SK-MEL-5 (cell line): ENCODE measurements at places on chromosomes 1 and 21. TPM values are rescaled to one million over a fixed set of nuclear protein-coding genes. Genes with fewer than 3 reads are reported as not detected.

OR2T2 gene
- not detected in 2 replicates for total RNA-seq

TRNP1 gene
- 29.1 and 29.5 TPM in 2 replicates for total RNA-seq

PEA15 gene
- 51.9 and 59.8 TPM in 2 replicates for total RNA-seq

GUCA2A gene
- total RNA-seq, result not detected in 2 replicates

SPRR2F gene
- 0.18 and 0.51 TPM in 2 replicates for total RNA-seq

TSPEAR gene
- not detected in 2 replicates for total RNA-seq

RGS18 gene
- total RNA-seq, result not detected in 2 replicates

TSPAN2 gene
- not detected in 2 replicates for total RNA-seq

- no peak for DNase-seq
Observed at GRCh38 chr1:196181594-196181878, 426.7 kb downstream of the KCNT2 start.

DNA sequence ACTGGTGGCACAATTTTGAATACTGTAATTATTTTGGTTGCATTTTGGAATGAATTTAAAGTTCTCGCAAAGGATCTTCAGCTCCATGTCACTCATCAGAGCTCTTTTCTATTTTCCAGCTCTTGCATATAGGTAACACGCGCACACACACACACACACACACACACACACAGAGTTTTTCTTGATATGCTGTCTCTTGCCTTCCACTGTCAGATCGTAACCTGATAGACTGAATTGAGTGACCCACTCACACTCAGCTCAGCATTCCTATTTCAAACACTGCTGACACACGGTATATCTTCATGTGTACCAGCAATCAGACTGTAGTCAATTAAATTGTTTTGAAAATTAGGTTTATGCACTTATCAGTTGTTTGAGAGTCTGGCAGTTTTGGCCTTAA lies 214.1 kb downstream of the PBX1 start:
- no peak for DNase-seq

- DNase-seq, result no peak
Observed at GRCh38 chr1:154730986-154731489, 123.1 kb upstream of the ADAR start.

DNA sequence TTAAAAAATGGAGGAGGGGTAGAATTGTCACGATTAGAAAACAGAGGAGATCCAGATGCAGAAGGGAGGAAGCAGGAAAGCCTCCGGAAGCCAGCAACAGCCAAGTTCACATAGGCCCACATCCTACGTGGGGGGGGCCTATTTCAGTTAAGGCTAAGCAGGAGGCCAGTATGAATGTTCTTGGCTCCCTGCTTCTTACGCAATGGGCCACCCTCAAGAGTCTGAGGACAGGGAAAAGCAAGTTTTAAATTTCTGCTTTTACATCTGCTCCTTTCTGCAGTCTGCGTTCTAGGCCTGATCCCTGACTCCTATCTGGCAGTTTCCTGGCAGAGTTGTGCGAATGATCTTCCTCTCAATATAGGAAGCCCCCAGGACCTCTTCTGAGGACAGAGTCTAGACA lies 30.6 kb downstream of the RABIF start:
- no peak for DNase-seq

- no peak for DNase-seq
Observed at GRCh38 chr1:25804964-25805862, 5.2 kb downstream of the SELENON start.

GRCh38 chr1:151613282-151613780 lies 1.5 kb downstream of the SNX27 start:
- no peak for DNase-seq

GRCh38 chr21:33993286-33994231 lies 78.0 kb upstream of the ATP5PO start:
- DNase-seq, result no peak

- no peak for DNase-seq
Observed at GRCh38 chr1:33615546-33615945, 143.1 kb downstream of the ZSCAN20 start.

DNA sequence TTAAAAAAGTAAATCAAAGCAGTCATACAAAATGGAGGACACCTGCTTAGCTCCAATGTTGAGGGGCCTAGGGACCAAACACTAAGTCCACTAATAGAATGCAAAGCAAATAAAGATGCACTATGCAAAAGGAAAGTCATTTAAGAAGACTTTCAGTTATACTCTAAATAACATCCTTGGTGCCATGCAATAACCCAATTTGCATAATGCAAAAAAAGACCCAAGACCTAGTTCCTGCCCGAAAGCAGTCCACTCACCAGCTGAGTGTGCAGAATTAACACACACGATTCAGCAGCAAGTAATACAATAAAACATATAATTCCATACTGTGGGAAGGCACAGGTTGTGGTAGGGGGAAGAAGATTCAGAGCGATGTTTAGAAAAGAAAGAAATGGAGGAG lies 101.8 kb downstream of the TGFBR3 start:
- DNase-seq, result no peak

- no peak for DNase-seq
Observed at GRCh38 chr1:56065729-56066128, 513.6 kb downstream of the PLPP3 start.

DNA sequence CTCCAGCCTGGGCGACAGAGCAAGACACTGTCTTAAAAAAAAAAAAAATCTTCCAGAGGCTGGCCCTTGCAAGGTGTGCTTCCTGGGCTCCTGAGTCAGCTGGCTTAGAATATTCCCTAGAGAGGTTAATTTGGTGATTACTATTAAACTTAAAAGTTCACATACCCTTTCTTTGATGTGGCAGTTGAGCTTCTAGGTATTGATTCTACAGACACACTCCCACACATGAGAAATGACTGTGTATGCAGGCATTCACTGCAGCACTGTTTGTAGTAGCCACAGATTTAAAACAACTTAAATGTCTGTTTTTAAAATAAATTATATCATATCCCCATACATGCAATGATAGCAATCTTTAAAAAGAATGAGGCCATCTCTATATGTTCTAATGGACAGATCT lies 93.4 kb downstream of the GDAP2 start:
- no peak for DNase-seq

DNA sequence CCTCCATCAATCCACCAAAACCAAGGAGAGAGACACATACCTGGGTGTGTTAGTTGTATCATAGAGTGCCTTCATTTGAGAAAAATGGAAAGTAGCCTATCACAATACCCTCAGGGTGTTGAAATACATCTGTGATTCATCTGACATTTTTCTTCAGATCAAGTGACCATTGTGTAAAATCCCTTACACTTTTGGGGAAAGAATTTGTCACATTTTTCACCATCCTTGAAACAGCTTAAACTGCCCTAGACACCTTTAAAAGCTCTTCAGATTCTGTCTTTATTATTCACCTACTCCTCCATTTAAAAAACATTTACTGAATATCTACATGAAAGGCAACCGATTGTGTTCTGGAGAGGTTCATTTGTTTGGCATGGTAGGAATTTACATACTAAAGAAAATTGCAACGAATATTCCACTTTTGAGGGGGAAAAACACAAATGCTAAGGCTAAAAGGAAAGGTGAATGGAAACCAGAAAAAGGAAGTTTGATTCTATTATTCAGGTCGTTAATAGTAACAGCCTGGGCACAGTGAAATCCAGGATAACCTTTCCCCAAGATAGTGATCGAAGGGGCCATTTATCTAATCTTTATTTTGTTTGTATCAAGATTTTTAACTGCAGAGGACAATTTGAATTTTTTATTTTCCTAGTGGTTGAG lies 70.4 kb upstream of the SAMSN1 start:
- DNase-seq, result no peak

DNA sequence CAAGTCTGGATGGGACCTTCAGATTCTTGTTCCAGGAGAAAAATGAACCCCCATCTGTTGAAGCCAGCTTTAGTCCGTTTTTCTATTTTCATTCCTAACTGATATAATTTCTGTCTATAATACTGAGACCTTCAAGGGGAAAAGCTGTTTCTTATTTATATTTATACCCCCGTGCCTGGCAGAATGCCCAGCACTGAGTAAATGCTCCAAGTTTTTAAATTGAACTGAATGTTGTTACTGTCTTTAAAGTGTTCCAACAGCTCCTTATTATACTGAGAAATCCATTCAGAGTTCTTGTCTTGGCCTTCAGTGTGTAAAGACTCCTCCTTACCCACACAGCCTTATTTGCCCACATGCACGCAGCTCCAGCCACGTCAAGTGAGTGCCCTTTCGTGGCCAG lies 178.6 kb upstream of the HMGB4 start:
- DNase-seq, result no peak

DNA sequence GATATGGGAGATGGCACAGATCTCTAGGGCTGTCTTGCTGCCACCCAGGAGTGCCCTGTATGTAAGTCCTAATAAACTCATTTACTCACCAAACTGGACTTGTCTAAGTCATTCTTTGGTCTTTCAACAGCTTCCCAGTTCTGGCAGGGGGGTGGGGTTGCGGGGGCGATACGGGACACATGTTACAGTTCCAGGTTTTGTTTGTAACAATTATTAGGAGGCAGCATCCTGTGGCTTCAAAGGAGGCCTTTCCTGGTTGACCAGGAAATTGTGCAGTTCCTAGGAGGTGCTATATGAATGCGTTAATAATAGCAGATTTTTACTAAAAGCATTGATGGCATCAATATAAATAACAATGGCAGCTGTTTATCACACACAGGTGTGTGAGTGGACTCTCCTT lies 42.7 kb upstream of the TRIM45 start:
- DNase-seq, result no peak

GRCh38 chr1:171081763-171082201 lies 8.9 kb upstream of the FMO3 start:
- DNase-seq, result no peak

- peak; percentile 95 for DNase-seq
Observed at GRCh38 chr1:207007352-207008033, 25.1 kb downstream of the C1orf116 start.

DNA sequence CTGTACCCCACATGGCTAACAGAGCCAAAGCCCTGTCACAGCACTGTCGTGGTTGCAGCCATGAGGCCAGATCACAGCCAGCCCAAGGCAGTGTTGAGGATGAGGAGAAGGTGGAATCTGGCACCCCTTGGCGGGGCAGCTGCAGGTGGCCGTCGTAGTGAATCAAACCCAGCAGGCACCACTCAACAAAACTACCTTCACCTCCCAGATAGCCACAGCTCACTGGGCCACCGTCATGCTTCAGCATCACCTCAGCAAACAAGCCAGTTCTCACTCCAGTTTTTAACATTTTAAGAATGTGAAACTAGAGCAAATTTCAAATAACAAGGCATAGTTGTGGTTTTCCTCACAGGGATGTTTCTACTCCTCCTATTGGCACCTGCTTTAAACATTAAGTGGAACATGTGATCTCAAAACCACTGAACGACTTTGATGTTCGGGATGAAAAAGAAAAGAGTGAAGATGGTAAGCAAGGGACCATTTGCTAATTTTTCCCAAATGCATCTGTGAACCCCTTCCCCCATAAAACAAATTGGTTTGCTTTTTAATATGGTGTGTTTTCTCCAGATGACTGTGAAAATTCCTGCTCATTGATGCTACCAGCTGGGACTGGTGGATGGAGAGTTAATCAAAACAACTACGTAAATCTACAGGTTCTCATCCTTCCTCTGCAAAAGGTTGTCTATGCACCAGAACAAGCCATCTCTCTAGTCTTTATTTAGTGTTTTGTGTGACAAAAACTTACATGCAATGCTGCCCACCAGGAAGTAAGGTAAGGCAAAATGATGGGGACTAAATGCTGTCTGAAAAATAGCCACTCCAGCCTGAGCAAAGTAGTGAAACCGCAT lies 45.5 kb downstream of the TOR1AIP2 start:
- no peak for DNase-seq

GRCh38 chr1:189431447-189431846 lies 1046.2 kb downstream of the BRINP3 start:
- no peak for DNase-seq

DNA sequence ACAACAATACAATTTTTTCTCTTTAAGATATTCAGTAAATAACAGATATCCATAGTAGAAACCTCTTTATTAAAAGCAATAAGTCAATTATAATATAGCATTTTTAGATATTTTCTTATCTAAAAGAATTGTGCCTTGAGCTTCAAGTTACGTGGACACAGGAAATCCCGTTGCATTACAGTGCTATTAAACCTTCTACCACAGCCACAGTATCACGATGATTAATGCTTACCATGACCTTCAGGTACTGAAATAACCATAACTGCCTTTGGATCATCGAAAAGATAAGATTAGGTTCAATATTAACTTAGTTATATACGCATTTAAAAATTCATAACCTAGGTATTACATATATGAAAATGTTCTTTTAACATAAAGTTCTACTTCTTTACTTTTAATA lies 17.9 kb downstream of the B3GALNT2 start:
- no peak for DNase-seq

- DNase-seq, result peak; percentile 77
Observed at GRCh38 chr1:19240673-19241538, 10.4 kb downstream of the EMC1 start.

- no peak for DNase-seq
Observed at GRCh38 chr21:31772674-31773555, 41.0 kb upstream of the SCAF4 start.

- DNase-seq, result no peak
Observed at GRCh38 chr1:163656095-163656759, 334.5 kb downstream of the NUF2 start.

DNA sequence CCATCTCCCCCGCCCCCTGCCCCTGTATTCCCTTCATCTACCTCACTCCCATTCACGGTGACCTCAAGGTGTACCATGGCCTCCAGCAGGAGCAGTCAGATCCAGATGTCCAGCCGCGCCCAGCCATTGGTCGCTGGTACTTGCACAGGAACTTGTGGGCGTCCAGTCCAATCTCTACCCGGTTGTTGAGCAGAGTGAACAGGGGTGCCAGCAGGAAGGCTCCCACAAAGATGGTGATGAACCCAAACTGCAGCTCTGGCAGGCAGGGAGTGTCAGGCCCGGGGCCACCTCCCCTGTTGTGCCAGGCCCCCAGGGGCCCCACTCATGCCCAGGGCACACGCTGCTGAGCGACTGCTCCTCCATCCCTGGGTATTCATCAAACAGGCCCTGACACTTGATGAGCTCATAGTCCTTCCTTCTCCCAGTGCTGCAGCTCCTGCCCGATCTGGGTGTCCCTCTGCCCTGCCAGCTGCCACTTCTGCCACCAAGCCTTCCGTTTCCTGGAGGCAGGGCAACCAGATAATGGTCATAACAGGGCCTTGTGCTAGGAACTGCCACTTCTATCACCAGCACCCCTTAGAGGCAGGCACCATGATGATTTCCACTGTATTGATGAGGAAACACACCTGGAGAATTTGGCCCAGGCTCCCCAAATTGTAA lies 5.7 kb upstream of the ARHGEF19 start:
- DNase-seq, result no peak

GRCh38 chr1:183734543-183735036 lies 70.3 kb upstream of the RGL1 start:
- DNase-seq, result no peak

- DNase-seq, result no peak
Observed at GRCh38 chr1:81703756-81704463, 96.8 kb upstream of the ADGRL2 start.

GRCh38 chr1:101022294-101022693 lies 3.3 kb downstream of the DPH5 start:
- peak; percentile 10 for DNase-seq

DNA sequence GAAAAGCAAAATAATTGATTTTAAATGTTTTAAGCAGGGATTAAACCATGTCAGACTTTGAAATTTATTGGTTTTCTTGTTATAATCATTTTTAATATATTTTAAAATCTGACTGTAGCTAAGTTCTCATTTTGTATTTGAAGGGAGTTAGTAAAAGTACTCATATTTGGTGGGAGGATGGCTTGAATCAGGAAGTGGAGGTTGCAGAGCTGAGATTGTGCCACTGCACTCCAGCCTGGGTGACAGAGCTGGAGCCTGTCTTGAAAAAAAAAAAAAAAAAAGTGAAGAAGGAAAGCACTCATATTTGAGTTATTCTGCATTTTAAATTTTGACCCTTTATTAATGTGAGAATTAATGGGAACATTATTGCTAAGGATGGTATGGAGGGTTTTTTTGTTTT lies 106.0 kb downstream of the RABGAP1L start:
- peak; percentile 15 for DNase-seq

GRCh38 chr1:196651637-196652215 lies at the start of gene CFH:
TSS of gene CFH (plus strand) at chr1:196652043. CDS start at chr1:196652118, 75 bp downstream.
- no peak for DNase-seq
